Stimulated activated CD8-positive, alpha-beta memory T cell treated with anti-CD3 and anti-CD28 coated beads, Interleukin-2, amount 100 ng/mL, for 1 hour (primary cell): ENCODE measurements at places on chromosomes 2 and 18.

- no peak for DNase-seq
Observed at GRCh38 chr2:209463226-209463625, 39.4 kb downstream of the MAP2 start.

GRCh38 chr18:36887114-36887513, 58.2 kb downstream of the KIAA1328 start:
- no peak for DNase-seq

- no peak for DNase-seq
Observed at GRCh38 chr2:8805278-8806210, 31.9 kb downstream of the KIDINS220 start.

GRCh38 chr2:149767516-149767974, 180.0 kb upstream of the MMADHC start:
- no peak for DNase-seq

- no peak for DNase-seq
Observed at GRCh38 chr2:38327580-38327979, 49.5 kb downstream of the ATL2 start.

- no peak for DNase-seq
Observed at GRCh38 chr2:88452980-88453582, 588 bp upstream of the FOXI3 start.
